ENCODE measurements at places on chromosomes 5 and 9.

- no peak for DNase-seq
Measured at GRCh38 chr5:148912714-148913398, 86.4 kb downstream of the ADRB2 start.

DNA sequence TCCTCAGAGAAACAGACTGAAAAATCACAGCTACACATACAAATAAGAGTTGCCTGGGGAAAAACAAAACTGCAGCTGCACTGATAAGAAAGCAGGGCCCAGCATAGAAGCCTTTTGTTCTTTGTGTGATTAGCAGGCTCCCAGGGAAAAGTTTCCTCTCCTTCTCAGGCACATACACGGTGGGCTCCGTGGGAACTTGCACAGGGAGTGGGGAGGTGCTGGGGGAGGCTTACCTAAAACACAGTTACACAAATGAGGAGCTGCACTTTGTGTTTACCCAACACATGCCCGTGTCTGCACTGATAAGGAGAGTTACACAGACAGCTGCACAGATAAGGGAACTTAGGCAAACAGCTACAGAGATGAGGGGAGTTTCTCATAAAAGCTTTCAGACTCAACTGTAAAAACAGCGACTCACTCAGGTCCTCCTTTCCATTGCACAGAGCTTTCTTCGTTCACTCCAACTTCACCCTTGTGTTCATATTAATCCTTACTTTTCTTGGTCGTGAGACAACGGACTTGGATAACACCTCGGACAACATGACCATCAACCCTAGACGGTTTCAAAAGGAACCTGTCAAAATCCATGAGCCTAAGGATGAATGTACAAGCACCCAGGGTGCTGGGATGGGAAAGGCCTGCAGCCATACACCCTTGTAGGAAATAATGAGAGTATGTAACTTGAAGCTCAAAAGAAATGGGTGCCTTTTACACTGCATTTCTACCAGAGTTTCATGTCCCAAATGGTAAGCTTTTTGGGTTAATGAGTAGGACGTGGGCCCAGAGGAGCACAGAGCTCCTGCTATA is 50.8 kb downstream of the SERINC5 start:
- DNase-seq: no peak

DNA sequence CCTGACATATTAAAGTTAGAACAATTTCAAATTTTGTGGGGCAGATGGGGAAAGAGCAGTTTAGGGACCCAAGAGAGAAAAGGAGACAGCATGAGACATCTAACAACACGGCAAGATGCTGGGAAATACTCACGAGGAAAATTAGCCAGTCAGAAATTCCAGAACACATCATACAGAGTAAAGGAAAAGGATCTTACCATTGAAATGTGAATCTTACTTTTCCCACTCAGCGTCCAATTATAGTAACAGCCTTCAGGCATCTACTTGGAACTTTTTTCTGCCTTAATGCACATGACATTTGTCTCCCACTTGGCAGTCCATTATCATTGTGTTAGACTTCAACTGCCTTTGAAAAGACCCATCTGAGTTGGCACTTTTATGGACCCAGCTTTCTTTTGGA is 189.7 kb upstream of the SLC27A6 start:
- no peak for DNase-seq

GRCh38 chr5:169745441-169746146 is 108.5 kb downstream of the DOCK2 start:
- no peak for DNase-seq

GRCh38 chr9:73172901-73173215 is 21.2 kb downstream of the ANXA1 start:
- DNase-seq: no peak

GRCh38 chr5:175765858-175766257 is 105.5 kb upstream of the CPLX2 start:
- no peak for DNase-seq

GRCh38 chr9:90799271-90799852 is 2.3 kb upstream of the SYK start:
- DNase-seq: no peak

- no peak for DNase-seq
Measured at GRCh38 chr5:34455098-34455497, 201.0 kb upstream of the RAI14 start.

DNA sequence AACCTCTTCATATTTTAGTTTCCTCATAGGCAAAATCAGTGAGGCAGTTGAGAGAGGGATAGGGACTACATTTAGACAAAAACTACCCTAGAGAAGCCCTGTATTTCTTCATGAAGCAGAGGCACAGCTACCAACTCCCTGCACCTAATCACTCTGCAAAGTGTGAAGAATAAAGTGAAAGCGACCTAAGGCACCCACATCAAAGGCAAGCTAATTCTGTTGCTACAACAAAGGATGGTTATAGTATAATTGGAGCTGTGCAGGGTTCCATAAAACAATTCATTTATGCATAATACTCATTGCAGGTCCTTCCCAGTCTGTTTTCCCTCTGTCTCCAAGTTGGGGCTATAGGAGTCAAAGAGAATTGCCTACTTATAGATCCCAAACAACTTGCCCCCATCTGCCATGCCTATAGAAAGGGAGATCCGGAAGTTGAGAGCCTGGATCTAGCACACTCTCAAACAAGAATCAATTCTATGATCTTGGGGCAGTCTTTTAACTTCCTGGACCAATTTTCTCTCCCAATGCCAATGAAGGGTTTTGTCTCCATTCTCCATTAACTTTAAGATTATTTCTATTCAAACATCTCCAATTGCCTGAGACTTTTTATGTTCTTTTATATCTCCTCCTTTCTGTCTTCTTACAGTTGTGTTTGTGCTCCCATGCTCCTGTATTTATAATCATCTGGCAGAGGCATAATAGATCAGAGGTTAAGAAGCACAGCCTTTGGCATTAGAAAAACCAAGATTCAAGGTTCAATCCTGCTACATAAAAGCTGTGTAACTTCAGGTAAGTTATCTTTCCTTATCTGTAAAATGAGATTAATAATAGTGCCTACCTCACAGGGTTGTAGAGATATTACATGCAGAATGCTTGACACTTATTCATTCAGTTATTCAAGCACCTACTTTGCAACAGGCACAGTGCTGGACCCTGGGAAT is 56.0 kb upstream of the PTGER4 start:
- DNase-seq: no peak

GRCh38 chr9:129735546-129735945 is 17.3 kb downstream of the PTGES start:
- no peak for DNase-seq

DNA sequence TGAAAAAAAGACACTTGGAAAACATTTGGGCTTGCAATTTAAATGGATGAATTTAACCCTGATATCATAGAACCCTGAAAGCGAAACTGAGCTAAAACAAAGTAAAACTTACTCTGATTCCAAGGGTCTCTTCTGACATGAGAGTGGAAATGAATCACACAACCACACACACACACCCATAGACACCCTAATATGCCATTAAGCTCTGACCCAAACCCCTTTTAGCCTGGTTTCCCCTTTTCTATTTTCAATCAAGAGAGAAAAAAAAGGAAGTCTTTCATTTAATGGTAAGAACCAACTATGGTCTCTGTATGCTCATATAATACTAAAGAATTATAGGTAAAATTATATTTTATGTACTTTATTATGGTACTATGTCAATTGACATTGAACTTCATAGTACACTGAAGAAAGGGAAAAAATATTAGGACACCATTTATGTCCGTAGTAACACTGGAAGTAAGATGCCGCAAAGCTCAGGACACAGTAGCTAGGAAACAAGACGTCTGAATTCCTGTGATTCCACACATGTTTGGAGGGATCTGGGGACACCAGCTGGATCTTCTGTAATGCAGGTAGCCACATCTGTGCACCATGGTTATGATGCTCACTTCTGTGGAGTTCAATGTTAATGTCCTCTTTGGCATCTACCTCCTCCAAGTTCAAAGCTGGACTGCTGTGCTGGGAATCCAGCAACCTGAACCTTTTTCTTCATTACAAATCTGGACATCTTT is 95.8 kb downstream of the PCSK1 start:
- no peak for DNase-seq

- no peak for DNase-seq
Measured at GRCh38 chr5:73312872-73313510, 135.6 kb downstream of the FOXD1 start.

GRCh38 chr5:140116716-140117115 is 2.8 kb downstream of the PURA start:
- DNase-seq: no peak

GRCh38 chr5:6458833-6459232 is 10.2 kb downstream of the UBE2QL1 start:
- DNase-seq: no peak

GRCh38 chr9:10678790-10679189 is 66.0 kb upstream of the PTPRD start:
- DNase-seq: no peak

DNA sequence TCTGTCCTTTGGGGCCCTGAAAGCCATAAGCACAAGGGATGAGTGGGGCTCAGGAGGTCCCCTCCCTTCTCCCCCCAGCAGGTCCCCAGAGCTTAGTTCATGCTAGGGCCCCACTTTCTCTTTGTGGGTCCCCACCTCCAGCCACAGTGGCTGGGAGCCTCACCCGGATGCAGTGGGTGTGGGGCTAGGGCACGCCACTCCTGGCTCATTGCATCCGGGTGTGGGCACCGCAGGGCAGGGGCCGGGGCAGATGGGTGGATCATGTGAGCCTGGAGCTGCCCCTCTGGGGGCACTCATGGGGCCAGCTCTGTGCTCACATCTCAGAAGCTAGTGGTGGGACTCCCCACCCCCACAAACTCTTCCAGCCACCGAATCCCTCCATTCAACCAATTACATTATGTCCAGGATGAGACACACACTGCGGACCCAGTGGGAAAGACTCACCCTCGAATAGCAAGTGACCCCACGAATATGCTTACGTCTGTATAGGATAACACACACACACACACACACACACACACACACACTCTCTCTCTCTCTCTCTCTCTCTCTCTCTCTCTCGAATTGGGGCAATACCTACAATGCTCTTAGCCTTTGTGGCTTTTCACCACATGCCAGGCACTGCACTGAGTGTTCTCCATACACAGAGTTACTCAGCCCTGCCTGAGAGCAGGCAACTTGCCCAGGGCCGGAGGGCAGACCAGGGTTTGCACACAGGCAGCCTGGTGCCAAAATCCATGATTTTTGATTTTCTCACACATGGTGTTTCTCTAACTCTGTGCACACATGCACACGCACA is 16.8 kb upstream of the PHYKPL start:
- DNase-seq: no peak

- no peak for DNase-seq
Measured at GRCh38 chr9:27659571-27659970, 86.3 kb upstream of the C9orf72 start.

DNA sequence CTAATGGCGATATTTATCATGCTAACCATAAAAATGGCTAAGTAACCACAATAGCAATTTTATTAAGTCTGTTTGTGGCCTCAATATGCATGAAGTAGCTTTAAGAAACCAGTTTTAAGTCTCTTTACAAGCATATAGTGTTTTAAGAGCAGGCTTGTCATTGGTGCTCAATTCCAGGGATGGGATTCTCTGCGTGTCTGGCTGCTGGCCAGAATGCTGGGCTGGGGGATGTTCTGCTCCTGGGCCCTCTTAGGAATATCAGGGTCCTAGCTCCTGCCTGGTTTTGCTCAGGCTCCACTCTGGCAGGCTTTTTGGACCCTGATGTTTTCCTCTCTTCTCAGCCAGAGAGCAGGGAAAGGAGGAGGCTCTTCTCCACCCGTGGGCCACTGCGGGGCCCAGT is 127.2 kb downstream of the PDE8B start:
- no peak for DNase-seq

- DNase-seq: no peak
Measured at GRCh38 chr5:13566871-13567339, 377.6 kb downstream of the DNAH5 start.

- no peak for DNase-seq
Measured at GRCh38 chr5:169162407-169162806, 138.5 kb downstream of the SLIT3 start.

DNA sequence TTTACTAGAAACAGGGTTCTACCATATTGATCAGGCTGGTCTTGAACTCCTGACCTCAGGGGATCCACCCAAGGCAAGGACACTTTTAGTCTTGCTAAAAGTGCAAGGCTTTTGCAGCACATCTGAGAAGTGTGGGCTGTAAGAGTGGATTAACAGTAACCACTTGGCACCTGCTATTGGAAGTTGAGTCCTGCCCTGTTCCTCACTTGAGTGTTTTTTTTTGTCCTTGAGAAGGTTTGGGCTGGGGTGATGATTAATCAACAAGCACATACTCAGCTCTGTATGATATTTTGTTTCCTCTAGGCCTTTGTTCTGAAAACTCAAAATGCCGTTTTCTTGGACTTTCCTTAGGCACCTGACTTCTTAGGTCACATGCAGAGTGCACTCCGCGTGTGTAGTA is 37.4 kb downstream of the SNX30 start:
- no peak for DNase-seq

DNA sequence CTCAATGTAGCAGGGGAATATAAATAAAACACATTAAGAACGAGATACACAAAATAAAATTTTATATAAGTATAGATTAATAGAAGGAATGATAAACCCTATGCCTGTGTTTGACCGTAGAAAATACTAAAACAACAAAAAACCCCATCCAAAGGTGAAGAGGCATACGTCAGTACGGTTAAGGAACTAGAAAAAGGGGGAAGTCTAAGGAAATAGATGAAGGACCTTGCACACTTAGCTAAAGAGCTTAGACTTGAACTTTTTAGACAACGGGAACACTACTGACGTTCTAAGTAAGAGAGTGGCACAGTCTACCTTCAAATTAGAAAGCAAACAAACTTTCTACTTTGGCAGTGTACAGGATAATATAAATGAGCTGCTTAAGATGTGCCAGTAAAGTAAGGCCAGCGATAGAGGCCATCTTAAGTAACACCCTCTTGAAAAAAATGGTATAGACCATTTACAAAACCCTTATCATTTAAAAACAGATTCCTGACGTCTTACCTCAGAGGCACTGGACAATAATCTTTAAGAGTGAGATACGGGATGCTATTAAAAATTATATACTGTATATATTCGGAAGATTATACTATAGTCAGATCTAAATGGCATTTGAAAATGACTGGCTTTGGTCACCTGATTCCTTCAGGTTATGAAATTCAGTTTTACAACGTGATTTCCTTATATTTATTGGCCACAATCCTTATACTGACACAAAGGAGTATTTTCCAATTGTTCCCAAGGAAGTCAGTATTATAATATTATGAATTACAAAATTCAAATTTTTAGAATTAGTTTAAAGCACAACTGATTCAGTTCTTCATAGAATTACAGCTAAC is 8.5 kb downstream of the PANK3 start:
- DNase-seq: no peak

GRCh38 chr5:60439552-60439951 is 260.4 kb downstream of the DEPDC1B start:
- no peak for DNase-seq

- DNase-seq: no peak
Measured at GRCh38 chr9:114722937-114723620, 41.1 kb upstream of the TEX48 start.
